Nucleus accumbens (tissue), 56 donors: ENCODE measurements at places on chromosomes 5 and 9.

- no peak for DNase-seq
Observed at GRCh38 chr5:54959673-54960418, 25.5 kb downstream of the ESM1 start.

GRCh38 chr9:24614070-24614469, 68.4 kb upstream of the IZUMO3 start:
- no peak for DNase-seq

DNA sequence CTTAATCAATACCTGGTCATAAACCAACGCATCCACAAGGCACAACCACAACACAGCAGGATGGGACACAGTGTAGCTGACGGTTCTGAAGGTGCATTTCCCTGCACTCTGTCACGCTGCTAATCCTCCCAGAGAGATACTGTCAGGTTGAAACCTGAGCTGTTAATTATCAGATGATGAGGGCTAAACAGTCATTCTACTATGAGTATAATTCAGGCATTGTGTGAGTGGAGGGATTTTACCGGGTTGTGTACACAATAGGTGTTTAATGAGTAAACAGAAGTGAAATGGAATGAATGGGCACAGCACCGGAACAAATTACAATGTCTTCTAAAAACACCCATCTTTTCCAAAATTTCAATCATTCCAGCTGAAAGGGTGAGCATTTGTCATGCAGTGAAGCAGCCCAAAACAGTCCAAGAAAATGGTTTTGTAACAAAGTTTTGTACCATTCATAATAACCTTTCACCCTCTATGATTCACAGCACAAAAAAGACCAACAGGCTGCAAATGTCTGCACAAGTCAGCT, 71.5 kb downstream of the ABCA1 start:
- DNase-seq, result no peak

- no peak for DNase-seq
Observed at GRCh38 chr5:112729630-112730029, 8.1 kb upstream of the APC start.

DNA sequence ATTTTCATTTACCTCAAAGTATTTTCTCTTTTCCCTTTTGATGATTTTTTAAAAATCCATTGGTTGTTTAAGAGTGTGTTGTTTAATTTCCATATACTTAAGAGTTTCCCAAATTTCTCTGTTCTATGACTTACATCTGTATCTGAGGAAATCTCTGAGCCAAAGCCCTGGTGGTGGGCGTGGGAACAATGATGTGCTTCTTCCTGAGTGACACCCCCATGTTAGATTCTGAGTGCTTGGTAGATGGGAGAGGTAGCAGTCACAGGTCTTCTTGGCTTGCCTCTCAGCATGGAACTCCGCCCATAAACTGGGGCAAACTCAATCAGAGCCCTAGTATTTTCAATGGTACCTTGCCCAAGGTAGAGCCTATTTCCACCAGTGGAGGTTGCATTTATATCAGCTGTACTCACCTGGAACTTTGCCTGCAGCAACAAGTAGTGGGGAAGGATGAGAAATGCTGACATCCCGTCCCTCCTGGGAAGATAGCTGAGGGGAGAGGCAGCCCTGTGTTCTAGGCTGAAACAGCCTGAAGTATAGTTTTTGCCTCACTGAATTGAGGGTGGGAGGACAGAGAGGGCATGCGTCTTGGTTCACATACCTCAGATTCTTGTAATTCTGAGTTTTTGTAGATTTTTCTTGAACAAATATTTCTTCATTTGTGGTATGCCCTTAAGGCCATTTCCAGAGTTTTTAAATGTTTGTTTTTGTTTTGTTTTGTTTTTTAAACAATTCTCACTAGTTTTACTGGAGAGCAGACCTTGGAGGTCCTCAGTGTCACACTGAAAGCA, 26.4 kb downstream of the C9orf43 start:
- no peak for DNase-seq

DNA sequence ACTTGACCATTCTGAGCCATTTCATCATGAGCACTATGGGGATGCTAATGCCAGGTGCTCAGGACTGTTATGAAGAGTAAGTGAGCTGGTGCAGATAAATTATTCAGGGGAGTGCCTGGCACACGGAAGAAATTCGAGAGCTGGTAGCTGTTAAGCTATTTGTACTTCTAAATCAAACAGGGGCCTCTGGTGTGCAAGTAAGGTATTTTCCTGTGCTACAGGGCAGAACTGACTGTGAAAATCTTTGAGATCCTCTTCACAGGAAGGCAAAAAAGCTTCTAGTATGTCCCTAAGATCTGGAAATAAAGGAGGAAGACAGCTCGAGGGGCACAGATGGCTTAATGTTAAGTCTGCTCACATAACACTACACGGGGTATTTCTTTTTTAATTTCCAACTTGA, 106.3 kb upstream of the SPOCK1 start:
- peak; percentile 41 for DNase-seq

DNA sequence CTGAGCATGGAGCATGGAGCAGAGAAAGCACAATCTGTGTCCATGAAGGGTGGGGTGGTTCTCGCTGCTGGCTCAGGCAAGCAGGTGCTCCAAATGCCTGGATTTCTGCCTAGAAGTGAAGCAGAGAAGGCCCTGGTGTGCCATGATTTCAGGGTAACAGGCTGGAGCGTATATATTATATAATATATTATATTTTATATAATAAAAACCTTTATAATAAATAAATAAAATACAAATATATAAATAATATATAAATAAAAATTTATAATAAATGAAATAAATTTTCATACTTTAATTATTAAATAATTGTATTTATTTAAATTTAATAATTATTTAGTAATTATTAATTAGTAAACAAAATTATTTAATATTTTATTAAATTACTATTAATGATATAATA, 707.4 kb upstream of the COX7C start:
- no peak for DNase-seq

- no peak for DNase-seq
Observed at GRCh38 chr5:466661-467310, 23.8 kb downstream of the EXOC3 start.

- DNase-seq, result no peak
Observed at GRCh38 chr5:112006721-112007120, 249.7 kb upstream of the NREP start.

GRCh38 chr9:31210978-31211570, 1173.4 kb upstream of the ACO1 start:
- no peak for DNase-seq

DNA sequence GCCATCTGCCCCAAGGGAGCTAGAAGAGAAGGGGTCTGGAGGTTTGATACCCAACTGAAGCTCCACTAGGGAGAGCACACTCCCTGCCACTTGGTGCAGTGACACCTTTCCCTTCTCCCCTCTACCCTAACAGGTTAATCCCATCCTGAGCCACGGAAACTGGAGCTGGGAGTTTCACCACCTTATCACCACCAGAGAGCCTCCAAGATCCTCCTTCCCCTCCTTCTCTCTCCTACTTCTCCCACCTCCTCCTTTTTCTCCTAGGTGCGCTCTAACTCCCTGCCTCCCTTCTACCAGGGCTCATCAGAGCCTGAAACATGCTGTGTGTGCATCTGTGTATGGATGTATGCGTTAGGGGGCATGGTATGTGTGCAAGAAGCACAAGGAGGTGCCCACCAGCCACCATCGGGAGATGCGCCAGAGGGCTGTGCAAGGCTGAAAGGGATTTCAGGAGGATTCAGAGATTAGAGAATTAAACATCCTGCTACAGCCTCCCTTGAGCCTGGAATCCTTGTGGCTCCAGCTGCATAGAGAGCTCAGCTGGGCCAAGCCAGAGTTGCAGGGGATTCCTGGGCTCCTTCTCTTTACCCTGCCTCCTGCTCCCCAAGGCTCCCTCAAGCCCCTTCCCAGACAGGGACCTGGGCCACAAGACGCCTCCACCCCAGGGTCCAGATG, 89.8 kb downstream of the PCDH1 start:
- DNase-seq, result no peak

GRCh38 chr5:179230061-179230461, 115.2 kb downstream of the ADAMTS2 start:
- no peak for DNase-seq

DNA sequence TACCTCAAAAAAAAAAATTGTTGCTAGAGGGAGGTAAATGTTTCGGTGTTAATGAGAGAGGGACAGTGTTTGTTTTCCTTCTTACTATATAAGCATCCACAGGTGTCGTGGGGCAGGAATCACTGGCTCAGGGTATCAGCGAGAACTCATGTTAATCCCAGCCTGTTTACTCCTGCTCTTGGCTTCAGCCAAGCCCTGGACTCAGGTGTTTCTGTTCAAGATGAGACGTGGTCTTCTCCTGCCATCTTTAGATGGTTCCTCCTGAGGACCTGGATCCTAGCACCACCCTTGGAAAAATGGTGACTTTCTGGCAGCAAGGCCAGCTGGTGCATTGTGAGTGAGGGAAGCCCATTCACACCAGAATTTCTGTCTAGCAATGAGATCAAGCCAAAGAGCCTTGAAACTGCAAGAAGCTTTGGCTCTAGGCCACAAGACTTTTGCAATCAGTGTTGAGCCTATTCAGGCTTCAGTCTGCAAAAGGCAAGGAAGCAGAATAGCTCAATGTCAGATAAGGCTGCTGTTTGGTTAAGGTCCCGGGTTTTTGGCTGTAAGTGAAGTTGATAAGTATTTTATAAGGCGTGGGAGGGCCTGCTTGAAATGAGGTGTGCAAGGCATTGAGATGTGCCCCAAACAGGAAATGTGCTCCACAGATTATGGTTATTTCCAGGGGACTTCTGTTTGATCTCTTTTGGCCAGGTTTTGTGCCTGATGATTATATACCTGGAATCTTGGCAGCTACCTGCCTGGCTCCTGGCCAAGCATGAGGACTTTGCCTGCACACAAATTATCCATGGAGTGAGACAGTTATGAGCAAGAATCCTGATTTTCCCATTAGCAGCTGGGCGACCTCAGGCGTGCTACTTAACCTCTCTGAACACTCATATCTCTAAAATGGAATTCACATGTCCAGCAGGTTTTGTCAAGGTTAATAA, 99.8 kb downstream of the TENT4A start:
- DNase-seq, result no peak

DNA sequence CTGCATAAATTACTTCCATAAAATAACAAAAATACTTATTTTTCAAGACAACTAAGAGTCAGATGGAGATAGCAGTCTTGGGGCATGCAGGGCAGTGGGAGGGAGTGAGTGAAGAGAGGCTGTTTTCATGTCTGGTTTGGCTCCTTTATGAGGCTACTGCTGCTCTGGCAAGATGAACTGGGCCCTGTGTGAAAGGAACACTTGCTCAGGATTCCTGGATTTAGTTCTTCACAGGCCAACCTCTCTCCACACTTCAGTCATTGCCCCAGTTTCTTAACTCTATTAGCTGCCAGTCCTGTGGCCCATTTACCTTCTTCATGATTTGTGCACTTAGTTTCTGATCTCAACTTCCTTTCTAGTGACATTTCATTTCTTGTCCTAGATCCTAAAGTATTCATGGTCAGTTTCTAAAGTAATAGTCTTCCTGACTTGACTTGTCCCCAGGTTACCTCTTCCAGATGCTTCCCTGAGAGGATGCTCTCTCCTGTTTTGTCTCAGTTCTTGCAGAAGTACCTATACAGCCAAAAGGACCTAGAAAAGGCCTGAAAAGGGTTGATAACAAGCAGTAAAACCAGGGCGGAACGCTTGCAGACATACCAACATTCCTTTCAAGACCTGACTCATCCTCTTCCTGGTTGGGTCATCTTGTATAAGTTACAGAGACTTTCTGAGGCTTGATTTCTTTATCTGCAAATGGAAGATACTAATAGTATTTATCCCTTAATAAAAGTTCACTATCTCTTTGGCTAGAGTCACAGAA, 77.0 kb upstream of the ZFAND5 start:
- peak; percentile 28 for DNase-seq

DNA sequence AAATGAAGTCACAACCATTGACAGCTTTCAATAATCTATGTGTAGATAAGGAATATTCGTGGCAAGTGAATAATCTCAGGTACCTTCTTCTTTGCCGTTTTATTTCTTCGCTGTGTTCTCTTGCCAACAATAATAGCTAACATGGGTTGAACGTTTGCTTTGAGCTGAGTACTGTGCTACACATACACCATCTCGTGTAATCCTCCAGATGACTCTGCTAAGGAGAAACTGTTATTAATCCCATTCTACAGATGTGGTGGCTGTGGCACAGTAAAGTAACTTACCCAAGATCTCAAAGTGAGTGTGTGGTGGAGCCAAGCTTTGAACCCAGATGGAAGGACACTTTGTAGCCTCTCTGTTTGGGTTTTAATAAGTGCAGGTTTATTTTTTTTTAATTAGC, 179.7 kb downstream of the C9orf152 start:
- no peak for DNase-seq

DNA sequence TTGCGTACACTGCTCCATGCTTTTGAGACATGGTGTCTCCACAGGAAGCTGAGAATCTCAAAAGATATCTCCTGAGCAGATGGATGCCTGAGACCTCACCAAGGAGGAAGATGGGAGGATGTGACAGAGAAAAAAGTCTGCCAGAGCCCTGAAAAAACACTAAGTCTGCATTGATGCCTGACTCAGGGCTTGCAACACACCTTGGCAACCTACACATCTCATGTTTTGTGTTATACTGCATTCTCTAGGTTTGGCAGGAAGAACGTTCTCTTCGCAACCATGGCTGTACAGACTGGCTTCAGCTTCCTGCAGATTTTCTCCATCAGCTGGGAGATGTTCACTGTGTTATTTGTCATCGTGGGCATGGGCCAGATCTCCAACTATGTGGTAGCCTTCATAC, 19.2 kb downstream of the SLC22A4 start:
- DNase-seq, result no peak

- no peak for DNase-seq
Observed at GRCh38 chr9:85466834-85467233, 274.9 kb downstream of the AGTPBP1 start.

DNA sequence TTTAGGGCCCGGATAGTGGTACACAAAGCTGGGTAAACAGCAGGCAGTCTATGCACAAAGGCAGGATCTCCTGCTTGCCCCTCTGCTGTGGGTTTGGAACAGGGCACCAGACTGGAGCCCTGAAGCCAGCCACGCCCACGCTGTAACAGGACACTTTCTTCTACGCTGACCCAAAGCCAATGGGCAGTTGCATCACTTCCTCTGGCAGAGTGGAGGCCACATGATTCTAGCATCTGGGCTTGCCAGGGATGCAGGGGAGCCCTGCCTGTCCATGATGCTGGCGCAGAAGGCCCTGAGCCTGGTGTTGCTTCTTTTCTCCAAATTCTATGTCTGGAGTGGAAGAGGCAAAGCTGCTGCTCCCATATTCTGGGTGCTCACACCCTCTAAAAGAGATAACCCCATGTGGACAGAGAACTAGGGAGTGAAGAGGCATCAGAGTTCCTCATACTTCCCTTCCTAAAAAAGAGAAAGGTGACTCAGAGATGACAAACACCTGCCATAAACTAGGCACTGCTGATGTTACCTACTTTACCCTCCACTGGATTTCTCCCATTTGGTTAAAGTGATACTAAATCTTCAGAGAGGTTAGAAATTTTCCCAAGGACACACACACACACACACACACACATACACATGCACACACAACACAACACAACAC, 260.3 kb upstream of the KLF4 start:
- peak; percentile 78 for DNase-seq
